ENCODE measurements at places on chromosomes 2 and 18. TPM values are rescaled to one million over a fixed set of nuclear protein-coding genes. Genes with fewer than 3 reads are reported as not detected.

GRCh38 chr2:7516484-7517063 is 599.4 kb downstream of the RNF144A start:
- H3K4me1 ChIP-seq = no peaks in the 10 kb centered on the region
- H3K27ac ChIP-seq = no peak overlapping the region
- DNase-seq = no peak

DNA sequence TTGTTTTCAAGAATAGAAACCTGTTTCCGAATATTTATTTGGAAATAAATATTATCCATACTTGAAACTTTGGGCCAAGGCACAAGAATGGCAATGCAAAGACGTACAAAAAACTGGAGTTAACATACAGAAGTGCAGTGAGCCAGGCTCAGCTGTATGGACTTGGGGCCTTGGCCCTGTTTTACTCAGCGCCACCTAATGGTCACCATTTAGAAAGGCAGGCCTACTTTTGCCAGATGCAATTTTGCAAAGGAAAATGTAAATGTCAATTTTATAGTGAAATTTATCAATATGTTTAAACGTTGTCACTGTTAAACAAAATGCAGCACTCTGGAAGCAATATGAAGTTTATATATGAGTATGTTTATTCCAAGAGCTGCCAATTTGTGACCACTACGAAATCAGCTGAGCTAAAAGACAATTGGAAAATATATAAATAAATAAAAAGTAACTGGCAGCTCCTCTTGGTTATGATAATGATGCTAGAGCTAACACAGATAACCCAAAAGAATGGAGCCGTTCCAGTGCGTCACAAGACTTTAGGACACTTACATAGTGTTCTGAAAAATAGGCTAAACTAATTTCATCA is 155.0 kb downstream of the ARHGAP15 start:
- DNase-seq = no peak
- no peaks in the 10 kb centered on the region for H3K36me3 ChIP-seq
- H3K4me3 ChIP-seq = no peak overlapping the region

- no peaks in the 10 kb centered on the region for H3K27me3 ChIP-seq
- H3K4me1 ChIP-seq = no peaks in the 10 kb centered on the region
- H3K36me3 ChIP-seq = no peaks in the 10 kb centered on the region
- H3K4me3 ChIP-seq = no peak overlapping the region
- no peak for DNase-seq
- H3K27ac ChIP-seq = no peak overlapping the region
Measured at GRCh38 chr2:234212534-234212933, 162.0 kb downstream of the SPP2 start.

LCT gene
- not detected for total RNA-seq

GRCh38 chr2:179995741-179996515 is 11.2 kb downstream of the CWC22 start:
- H3K27me3 ChIP-seq = no peaks in the 10 kb centered on the region
- H3K36me3 ChIP-seq = no peaks in the 10 kb centered on the region
- DNase-seq = no peak
- no peak overlapping the region for H3K27ac ChIP-seq
- H3K4me3 ChIP-seq = no peak overlapping the region
- peaks cover 4% of the 10 kb centered on the region for H3K4me1 ChIP-seq

- no peaks in the 10 kb centered on the region for H3K36me3 ChIP-seq
- H3K27ac ChIP-seq = no peak overlapping the region
- H3K4me1 ChIP-seq = no peaks in the 10 kb centered on the region
- H3K27me3 ChIP-seq = no peaks in the 10 kb centered on the region
- peak; percentile 6 for DNase-seq
Measured at GRCh38 chr18:2104620-2105462, 466.5 kb downstream of the METTL4 start.

GRCh38 chr18:56108478-56109367 is 520.7 kb upstream of the TCF4 start:
- DNase-seq = no peak
- H3K36me3 ChIP-seq = peaks cover 2% of the 10 kb centered on the region
- H3K27me3 ChIP-seq = no peaks in the 10 kb centered on the region
- peaks cover 2% of the 10 kb centered on the region for H3K4me1 ChIP-seq
- H3K27ac ChIP-seq = no peak overlapping the region

FMNL2 gene
- 52.4 TPM for total RNA-seq

TMEM247 gene
- total RNA-seq = not detected

DNA sequence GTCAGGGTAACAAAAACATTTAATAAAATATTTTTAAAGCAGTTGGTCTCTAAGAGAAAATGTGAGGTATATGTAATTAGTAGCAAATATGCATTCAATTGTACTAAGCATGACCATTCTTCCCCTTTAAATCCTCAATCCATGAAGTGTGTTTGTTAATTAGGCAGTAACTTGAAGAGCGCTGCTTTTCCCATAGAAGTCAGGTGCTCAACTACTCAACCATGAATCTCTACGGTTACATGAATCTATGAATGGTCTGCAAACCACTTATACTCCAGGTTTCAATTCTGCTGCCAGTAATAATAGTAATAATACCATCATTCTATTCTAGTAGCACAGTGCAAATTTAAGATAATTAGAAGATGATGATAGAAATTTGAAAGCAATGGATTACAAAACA is 55.8 kb downstream of the SLC8A1 start:
- H3K4me1 ChIP-seq = peaks cover 5% of the 10 kb centered on the region
- no peak overlapping the region for H3K27ac ChIP-seq
- no peak overlapping the region for H3K4me3 ChIP-seq
- H3K27me3 ChIP-seq = no peaks in the 10 kb centered on the region
- DNase-seq = no peak

DNA sequence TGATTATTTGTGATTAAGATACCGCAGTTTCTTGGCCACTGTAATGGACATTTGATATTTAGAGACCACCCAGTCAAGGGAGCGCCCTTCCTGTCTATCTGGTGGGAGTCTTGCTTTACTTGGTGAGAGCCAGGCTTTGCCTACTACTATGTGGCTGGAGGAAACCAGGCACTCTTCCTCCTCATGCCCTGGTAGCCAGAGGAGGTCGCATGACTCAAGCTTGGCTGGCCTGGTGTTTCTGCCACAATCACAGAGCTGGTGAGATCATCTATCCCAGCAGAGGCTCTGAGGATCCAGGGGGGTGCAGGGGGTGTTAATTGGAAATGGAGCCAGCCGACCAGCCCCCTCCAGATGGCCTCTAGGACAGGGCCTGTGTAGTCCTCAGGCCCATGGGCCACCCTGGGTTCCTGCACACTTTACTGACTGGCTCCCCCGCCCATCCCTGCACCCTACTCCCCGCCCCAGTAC is 46.8 kb upstream of the BIN1 start:
- no peak for DNase-seq
- H3K36me3 ChIP-seq = no peaks in the 10 kb centered on the region
- no peaks in the 10 kb centered on the region for H3K27me3 ChIP-seq

CFAP210 gene
- total RNA-seq = not detected

EGR4 gene
- total RNA-seq = not detected

DNA sequence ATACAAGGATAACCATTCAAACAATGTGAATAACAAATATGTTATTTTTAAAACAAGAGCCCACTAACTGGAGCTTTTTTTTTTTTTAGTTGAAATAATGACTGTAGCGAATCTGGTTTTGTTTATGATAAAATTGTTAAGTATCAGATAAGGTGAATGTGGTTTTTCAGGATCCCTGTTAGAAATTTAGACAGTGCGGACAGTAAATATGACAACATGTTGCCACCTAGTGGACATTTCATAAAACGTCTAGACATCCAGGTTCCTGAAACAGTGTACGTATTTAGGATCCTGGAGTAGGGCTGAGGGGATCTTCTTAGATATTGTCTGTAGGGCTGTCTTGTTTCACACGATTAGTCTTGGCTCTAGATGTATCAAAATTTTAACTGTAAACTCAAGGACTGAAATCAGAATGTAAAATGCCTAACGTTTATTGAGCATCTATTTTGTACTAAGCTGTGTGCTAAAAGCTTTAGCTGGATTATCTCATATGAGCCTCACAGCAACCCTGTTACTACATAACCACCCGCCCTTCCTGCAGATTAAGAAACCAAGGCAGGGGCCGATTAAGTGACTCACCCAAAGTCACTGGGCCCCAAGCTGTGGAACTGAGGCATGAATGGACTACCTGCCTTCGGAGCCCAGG is 23.9 kb upstream of the CCDC68 start:
- no peak overlapping the region for H3K4me3 ChIP-seq
- DNase-seq = no peak
- H3K36me3 ChIP-seq = no peaks in the 10 kb centered on the region
- no peak overlapping the region for H3K27ac ChIP-seq
- H3K4me1 ChIP-seq = no peaks in the 10 kb centered on the region

DNA sequence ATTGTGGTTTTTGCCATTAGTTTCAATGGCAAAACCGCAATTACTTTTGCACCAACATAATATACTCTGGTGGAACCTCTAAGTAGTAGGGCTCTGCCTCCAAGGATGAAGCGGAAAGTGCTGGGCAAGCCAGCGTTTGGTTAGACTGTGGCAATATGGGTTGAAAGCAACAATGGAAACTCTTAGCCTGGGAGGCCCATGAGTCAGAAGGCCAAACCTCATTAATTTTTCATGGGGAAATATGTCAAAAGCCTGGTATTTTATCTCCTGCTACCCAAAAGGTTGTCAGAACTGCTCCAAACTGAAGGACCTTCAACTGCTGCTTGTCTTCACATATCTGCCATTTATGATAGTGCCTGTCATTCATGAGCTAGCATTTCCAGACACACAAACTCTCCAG is 179.1 kb upstream of the CYP26B1 start:
- no peak for DNase-seq
- H3K4me1 ChIP-seq = no peaks in the 10 kb centered on the region
- H3K27me3 ChIP-seq = no peaks in the 10 kb centered on the region
- H3K27ac ChIP-seq = no peak overlapping the region

- no peak for DNase-seq
- H3K36me3 ChIP-seq = no peaks in the 10 kb centered on the region
- no peak overlapping the region for H3K4me3 ChIP-seq
- no peak overlapping the region for H3K27ac ChIP-seq
Measured at GRCh38 chr2:77325395-77325794, 196.8 kb downstream of the LRRTM4 start.

DNA sequence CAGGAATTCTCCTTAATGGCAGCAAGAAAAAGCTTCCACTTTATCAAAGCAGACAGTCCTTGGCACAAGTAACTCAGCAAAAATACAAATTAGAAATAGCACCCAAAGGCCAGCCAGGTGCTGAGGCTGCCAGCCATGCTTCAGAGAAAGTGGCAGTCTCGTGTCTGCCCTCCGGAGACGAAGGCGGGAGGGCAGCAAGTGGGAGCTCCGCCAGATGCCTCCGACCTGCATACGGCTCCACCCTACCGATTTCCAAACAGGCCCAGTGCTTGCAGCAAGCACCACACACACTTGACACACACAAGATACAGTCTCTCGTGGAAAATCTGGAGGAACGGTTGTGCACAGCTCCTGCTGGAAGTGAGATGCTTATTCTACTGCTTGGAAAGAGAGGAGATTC is 134.9 kb upstream of the REV1 start:
- H3K4me1 ChIP-seq = peaks cover 8% of the 10 kb centered on the region
- peak; percentile 62 for DNase-seq
- no peaks in the 10 kb centered on the region for H3K36me3 ChIP-seq
- no peak overlapping the region for H3K27ac ChIP-seq
- no peak overlapping the region for H3K4me3 ChIP-seq

LBX2 gene
- 2.6 TPM for total RNA-seq

WIPF1 gene
- 32.7 TPM for total RNA-seq

FEV gene
- not detected for total RNA-seq

DNA sequence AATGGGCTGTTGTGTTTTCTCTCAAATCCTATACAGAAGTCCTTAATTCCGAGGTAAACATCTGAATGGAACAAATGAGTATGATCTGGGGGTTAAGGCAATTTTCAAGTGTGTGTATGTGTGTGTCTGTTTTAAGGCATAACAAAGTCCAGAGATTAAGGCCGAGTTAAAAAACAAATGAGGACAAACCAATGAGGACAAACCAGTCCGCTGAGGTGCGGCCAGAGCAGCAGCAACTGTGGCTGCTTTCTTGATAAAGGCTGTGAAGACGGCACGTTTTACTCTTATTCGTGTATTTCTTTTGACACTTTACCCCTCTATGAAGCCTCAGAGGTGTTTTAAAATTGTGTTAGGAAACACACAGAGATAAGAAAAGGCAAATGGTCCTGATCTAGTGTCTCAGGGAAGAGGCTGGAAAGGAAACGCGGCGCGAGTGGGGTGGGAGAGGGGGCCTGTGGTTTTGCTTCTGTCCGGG is 495 bp upstream of the GULP1 start:
- H3K27me3 ChIP-seq = no peaks in the 10 kb centered on the region
- peak; percentile 48 for DNase-seq
- no peaks in the 10 kb centered on the region for H3K36me3 ChIP-seq
- H3K4me3 ChIP-seq = peak overlapping the region; percentile 67
- peak overlapping the region; percentile 95 for H3K27ac ChIP-seq
- peaks cover 13% of the 10 kb centered on the region for H3K4me1 ChIP-seq

DNA sequence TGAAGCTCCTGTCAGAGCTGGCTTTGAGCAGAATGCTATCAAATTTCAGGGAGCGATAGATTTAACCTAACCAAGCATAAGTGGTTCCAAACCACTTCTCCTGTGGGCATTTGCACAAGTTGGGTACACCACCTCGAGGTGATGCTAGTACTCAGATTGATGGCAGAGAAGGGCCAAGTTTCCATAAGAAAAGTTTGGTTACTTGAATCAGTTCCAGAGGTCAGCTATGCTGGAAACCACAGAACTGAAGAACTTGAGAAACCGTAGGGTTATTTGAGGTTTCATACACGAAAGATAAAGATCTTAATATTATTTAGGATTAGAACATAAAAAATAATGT is 238.2 kb upstream of the SOX11 start:
- no peak overlapping the region for H3K27ac ChIP-seq
- DNase-seq = no peak
- H3K27me3 ChIP-seq = no peaks in the 10 kb centered on the region
- no peaks in the 10 kb centered on the region for H3K36me3 ChIP-seq
- no peaks in the 10 kb centered on the region for H3K4me1 ChIP-seq
- no peak overlapping the region for H3K4me3 ChIP-seq

- no peaks in the 10 kb centered on the region for H3K4me1 ChIP-seq
- DNase-seq = no peak
- H3K27me3 ChIP-seq = no peaks in the 10 kb centered on the region
- H3K27ac ChIP-seq = no peak overlapping the region
Measured at GRCh38 chr2:232731470-232731869, 34.3 kb downstream of the GIGYF2 start.

GRCh38 chr2:28617502-28618184 is 121.8 kb downstream of the PLB1 start:
- no peaks in the 10 kb centered on the region for H3K27me3 ChIP-seq
- no peak for DNase-seq
- no peaks in the 10 kb centered on the region for H3K36me3 ChIP-seq
- no peak overlapping the region for H3K4me3 ChIP-seq
- peaks cover 19% of the 10 kb centered on the region for H3K4me1 ChIP-seq

All from thyroid gland (tissue), 4 donors.